ENCODE measurements at places on chromosomes 16 and 17.
A peak's percentile ranks its signal among the peaks of the same experiment; 100 is the strongest.

GRCh38 chr17:83196973-83197880 is 117.8 kb downstream of the METRNL start:
- DNase-seq, result no peak

- no peak for DNase-seq
Observed at GRCh38 chr17:42886283-42887176, 14.1 kb upstream of the G6PC1 start.

- peak; percentile 35 for DNase-seq
Observed at GRCh38 chr17:31007695-31008373, 37.0 kb downstream of the RNF135 start.

DNA sequence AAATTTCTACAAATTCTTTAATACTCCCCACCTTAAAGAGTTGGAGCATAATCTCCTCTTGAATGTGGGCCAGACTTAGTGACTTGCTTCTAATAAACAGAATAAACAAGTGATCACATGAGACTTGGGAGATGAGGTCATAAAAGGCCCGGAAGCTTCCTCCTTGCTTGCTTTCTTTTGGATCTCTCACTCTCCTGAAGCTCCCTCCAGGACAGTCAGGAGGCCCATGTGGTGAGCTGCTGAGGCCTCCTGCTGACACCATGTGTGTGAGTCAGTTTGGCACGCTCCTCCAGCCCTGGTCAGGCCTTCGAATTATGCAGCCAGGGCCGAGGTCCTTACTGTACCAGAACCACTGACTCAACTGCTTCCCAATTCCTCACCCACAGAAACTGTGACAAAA is 53.2 kb downstream of the NDEL1 start:
- DNase-seq, result peak; percentile 68

DNA sequence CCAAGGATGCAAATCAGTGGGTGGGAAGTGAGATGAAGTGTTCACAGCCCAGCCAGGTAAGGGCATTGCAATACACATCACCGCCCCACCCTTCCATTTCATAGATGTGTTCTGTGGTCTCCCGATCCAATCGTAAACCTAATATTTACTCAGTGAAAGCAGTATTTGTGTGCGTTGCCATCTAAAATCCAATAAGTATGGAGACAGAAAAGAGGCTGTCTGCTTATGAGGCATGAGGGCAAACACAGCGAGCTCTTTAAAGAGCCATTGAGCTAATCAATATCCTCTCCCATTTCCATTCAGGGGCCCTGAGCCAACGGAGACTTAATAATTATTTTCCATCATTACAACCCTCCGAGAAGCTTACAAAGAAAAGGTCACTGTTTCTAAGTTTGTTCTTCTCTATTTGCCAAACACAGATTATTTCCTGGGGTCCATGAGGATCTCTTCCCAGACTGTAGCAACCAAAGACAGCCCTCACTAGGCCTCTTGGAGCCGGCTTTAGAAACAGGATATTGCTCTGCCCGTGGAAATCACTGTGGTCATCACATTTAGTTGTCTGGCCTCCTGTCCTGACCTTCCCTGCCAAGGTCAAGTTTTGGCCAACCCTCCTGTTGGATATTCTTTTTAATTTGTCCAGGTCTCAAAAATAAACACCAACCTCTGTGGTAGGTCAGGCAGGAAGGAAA is 120.1 kb downstream of the SLC39A11 start:
- DNase-seq, result no peak

- peak; percentile 94 for DNase-seq
Observed at GRCh38 chr17:42518046-42518754, 17.8 kb upstream of the NAGLU start.

DNA sequence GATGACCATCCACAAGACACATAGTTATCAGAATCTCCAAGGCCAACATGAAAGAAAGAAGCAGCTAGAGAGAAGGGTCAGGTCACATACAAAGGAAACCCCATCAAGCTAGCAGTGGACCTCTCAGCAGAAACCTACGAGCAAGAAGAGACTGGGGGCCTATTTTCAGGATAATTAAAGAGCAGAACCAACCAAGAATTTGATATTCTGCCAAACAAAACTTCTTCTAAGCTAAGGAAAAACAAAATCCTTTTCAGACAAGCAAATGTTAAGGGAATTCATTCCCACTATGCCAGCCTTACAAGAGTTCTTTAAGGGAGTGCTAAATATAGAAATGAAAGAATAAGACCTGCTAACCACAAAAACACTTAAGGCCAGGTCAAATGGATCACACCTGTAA is 47.8 kb downstream of the ITFG1 start:
- no peak for DNase-seq

- no peak for DNase-seq
Observed at GRCh38 chr17:67015001-67015400, 29.4 kb upstream of the CACNG1 start.

DNA sequence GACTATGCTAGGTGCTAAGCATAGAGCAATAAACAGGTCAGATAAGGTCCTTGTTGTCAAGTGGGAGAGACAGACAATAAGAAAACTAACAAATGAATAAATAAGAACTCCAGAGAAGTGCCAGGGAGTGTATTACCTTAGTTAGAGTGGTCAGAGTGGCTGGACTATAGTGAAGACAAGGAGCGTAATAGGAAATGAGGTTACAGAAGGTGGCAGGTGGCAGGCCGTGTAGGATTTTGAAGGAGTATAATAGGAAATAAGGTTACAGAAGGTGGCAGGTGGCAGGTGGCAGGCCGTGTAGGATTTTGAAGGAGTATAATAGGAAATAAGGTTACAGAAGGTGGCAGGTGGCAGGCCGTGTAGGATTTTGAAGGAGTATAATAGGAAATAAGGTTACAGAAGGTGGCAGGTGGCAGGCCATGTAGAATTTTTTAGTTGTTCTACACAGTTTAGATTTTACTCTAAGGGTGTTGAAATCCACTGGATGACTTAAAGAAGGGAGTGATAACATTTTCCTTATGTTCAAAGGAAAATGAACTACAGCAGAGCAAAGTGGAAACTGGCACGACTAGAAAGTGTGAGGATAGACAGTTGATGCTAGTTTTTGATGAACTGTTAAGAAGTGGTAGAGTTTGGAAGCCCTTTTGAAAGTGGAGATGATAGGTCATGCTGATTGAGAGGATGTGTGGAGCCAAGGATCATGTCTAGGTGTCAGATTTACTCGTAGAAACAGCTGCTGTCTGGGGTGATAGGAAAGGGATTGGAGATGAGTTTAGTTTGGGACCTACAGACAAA is 3.6 kb upstream of the KRTAP3-1 start:
- no peak for DNase-seq

GRCh38 chr16:63066552-63066951 is 1030.3 kb upstream of the CDH8 start:
- no peak for DNase-seq

GRCh38 chr16:75948886-75949285 is 222.6 kb upstream of the CPHXL start:
- no peak for DNase-seq

DNA sequence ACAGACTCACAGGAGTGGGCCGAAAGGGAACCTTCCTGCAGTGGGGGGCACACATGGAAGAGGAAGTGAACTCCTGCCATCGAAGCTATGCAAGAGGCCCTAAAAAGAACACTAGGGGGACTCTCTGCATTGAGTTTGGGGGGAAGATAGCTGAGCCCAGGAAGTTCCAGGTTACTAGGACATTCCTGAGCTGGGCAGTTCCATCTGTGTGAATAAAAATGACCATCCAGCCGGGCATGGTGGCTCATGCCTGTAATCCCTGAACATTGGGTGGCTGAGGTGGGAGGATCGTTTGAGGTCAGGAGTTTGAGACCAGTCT is 211.8 kb downstream of the ZNF423 start:
- no peak for DNase-seq

- DNase-seq, result peak; percentile 59
Observed at GRCh38 chr17:20174588-20175265, 165.6 kb downstream of the SPECC1 start.

GRCh38 chr17:81510785-81511553 is 1.6 kb downstream of the ACTG1 start:
- DNase-seq, result no peak

GRCh38 chr17:38605841-38606645 is at the start of gene SRCIN1:
Gene SRCIN1, minus strand, starts transcription at chr17:38605952. Its CDS starts 247 bp downstream, at chr17:38605705.
- DNase-seq, result peak; percentile 87

DNA sequence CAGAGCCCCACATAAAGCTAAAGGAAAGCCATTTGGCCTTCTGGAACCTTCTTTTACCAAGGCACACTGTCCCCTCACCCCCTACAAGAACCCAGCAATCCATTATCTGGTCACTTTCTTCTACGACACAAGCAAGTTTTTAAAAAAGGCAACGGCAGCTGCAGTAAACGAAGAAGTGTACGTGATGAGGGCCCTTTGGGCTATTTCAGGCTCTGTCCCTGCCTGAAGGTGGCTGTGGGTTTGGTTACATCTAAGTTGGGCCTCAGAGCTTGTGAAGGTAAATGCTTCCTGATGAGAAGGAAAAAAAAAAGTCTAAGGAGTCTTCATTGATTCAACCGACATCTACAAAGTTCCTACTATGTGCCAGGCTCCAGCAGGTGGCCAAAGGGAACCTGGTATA is 35.4 kb downstream of the XYLT1 start:
- no peak for DNase-seq

GRCh38 chr17:17313350-17313991 is 10.3 kb downstream of the NT5M start:
- no peak for DNase-seq

GRCh38 chr17:76237859-76238313 is 2.4 kb downstream of the RNF157 start:
- DNase-seq, result no peak

DNA sequence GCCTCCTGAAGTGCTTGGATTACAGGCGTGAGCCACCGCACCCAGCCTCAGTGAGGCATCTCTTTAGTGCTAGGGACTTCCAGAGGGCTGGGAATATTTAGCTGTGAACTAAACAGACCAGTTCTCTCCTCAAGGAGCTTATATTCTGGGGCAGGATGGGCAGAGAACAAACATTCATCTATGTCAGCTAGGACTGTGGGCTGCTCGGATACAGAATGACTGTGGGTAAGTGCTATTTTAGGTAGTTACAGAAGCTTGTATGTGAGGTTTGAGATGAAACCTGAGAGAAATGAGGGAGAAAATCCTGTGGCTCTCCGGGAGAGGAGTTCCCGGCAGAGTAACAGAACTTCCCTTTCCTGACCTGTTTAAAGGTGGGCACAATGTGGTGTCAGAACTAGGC is 6.2 kb upstream of the INPP5K start:
- DNase-seq, result no peak

DNA sequence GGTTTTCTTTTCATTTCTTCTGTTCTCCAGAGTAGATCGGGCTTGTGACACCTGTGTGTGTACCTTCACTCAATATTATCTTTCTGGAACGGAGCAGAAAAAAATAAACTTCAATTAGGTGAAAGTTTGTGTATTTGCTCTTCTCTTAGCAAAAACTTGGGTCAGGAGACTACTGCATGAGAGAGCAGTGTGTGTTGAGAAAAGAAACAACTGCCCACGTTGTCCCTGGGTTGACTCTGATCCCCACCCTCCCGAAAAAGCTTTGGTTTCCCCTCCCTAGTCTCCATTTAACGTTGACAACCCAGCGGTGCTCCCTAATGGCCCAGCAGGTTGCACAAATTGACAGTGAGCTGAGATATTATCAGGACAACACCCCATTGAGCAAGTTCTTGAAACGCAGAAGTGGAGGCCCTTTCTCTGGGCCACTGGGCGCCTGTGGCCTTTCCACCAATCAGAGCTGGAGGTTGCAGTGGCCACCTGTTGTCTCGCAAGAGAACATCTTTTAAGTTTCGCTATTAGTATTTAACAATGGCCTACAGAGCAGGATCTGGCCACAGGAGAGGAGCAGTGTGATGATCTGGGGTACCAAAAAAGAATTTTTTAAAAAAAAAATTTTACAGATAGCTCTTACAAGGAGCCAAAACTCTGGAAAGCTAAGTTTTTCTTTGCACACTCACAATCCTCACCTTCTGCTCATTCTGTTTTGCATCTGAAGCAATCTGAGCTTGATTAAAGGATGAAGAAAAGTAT is 1.5 kb upstream of the TOX3 start:
- DNase-seq, result no peak

DNA sequence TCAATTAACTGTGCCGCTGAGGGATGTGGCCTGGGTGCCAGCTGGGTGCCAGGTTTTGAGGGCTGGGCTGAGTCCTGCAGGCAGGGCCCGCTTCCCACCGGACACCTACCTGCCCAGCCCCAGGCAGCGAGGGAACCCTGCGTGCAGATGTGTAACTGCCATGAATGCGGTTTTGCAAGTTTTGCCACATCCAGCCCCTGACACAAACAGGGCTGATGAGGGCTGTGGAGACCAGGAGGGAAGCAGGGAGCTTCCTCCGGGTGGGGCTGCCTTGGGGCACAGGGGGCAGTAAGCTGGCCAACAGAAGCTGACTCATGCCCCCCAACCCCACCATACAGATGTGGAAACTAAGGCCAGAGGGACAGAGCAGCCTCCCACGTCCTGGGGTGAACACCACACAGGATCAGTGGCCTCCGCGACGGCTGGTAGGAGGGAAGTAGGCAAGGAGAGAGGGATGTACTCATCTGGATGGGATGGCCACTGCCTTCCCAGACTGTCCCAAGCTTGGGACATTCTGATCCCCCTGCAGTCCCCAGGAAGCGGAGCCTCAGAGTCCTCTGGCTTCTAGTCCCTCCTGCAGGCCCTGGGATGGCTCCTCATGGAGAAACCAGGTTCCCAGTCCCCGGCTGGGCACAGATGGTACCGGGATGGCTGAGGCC is 1.6 kb downstream of the UBALD1 start:
- DNase-seq, result no peak

DNA sequence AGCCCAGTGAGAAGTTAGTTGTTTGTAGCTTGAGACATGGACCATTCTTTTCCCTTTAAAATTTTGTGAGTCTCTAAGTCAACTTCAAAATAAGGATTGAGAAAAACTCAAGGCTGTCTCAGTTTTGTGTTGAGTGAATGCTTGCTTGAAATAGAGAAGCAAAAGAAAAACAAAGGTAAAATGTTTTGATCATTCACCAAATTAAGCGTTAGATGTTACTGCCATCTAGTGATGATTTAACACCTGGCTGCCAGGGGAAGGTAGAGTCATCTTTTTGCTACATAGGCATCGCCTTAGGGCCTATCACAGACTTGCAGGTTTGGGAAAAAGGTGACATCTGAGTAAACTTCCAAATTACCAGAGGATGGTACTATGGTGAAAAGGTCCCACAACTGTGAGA is 74.4 kb downstream of the PCTP start:
- DNase-seq, result no peak
